NCI-H524 treated with DMSO at 0.1 percent for 48 hours (cell line): ENCODE measurements at places on chromosomes 5 and 9.

DNA sequence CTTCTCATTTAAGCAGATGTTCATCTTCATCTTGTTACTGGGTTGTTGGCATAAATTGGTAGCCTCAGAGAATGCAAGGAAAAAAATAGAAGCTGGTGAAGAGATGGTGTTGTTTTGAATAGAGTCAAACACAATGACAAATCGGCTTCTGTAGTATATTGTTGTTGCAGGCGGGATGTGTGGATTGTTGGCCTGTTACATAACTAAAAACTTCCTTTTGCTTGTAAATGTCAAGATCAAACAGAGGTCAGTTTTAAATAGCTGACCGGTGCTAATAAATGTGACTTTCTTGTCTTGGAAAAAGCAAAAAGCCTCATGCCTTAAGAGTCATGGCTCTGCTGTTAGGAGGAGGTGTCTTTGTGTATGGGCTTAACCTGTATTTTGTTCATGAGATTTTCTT lies 59.2 kb downstream of the CCDC192 start:
- DNase-seq = no peak

GRCh38 chr9:5764130-5764868 lies 68.6 kb downstream of the ERMP1 start:
- DNase-seq = no peak

- no peak for DNase-seq
These were observed 90.7 kb downstream of the PTCH1 start for GRCh38 chr9:95425910-95426551.

GRCh38 chr5:66247176-66247960 lies 103.3 kb downstream of the SREK1 start:
- no peak for DNase-seq

DNA sequence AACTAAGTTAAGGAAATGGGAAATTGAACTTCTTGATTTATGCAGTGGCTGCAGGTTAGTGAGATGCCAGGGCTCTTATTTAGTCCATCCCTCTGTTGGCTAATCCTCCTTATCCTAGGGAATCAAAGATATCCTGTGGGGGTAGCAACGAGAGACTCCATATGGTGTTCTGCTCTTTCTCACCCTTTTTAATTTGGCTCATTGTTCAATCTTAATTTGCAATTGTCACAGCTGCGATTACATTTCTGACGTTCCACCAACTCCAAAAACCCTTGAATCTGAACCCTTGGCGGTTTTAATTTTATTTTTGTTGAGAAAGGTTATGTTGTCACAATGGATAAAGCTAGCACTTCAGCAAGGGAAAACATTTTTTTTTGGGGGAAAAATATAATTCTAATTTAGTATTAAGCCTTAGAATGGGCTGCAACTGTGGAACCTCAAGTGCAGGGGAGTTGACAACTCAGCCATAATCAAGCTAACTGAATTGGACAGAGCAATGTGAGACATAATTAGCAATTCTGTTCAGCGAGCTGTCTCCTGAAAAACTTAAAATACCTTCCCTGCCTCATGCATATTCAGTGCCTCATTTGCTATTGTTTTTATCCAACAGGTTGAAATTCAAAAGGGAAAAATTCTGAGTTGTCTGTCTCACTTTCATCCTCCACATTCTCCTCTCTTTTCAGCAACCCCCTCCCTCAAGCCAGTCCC lies 91.3 kb downstream of the MAT2B start:
- DNase-seq = peak; percentile 65

- no peak for DNase-seq
These were observed 1.5 kb downstream of the VAV2 start for GRCh38 chr9:133990366-133991213.

DNA sequence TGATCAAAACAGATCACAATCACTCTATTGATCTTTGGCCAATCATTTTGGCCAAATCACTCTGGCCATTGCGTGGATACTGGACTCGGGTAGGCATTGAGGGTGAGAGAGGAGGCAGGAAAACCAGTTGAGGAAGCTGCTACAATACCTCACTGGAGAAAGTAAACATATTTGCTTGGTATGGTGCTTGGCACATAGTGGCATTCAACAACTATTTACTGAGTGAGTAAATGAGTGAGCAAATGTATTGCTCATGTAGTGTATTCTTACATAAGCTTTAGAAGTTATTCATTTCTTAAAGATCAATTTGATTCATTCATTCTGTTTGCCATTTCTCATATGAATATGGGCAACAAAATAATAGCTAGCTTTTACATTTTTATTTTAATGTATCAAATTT lies 4.0 kb upstream of the DEPDC1B start:
- no peak for DNase-seq

DNA sequence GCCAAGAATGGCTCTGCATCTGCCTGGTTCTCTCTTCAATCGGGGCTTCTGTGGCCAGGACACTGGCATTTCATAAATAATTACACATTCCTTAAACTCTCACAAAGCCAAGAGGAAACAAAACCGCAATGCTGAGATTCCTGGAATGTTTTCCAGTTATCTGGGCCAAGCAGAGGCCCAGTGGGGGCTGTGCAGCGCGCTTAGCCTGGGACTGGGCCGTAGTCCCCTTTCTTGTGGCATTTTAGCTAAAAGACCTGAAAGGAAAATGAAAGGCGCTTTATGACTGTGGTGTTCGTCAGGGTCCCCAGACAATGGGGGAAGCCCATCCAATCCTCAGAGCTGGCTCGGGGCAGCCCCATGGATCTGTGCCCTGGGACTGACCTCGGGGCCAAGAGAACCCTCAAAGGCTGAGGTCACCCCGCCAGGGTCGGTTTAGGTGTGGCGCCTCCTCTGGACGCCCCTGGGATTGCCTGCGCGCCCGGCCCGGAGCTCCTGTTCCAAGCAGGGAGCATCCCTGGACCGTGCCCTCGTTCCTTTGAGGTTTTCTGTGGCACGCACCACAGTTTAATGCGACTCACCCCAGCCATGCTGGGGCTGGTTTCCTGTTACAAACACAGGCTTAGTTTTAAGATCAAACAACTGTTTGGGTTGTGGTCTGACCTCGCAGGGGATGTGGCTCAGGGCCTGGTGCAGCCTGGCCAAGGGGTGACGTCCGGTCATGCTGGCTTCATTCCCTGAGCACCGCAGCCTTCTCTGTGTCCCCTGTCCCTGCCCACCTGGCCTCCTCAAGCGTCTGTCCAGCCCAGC lies 51.5 kb upstream of the NKD2 start:
- no peak for DNase-seq

DNA sequence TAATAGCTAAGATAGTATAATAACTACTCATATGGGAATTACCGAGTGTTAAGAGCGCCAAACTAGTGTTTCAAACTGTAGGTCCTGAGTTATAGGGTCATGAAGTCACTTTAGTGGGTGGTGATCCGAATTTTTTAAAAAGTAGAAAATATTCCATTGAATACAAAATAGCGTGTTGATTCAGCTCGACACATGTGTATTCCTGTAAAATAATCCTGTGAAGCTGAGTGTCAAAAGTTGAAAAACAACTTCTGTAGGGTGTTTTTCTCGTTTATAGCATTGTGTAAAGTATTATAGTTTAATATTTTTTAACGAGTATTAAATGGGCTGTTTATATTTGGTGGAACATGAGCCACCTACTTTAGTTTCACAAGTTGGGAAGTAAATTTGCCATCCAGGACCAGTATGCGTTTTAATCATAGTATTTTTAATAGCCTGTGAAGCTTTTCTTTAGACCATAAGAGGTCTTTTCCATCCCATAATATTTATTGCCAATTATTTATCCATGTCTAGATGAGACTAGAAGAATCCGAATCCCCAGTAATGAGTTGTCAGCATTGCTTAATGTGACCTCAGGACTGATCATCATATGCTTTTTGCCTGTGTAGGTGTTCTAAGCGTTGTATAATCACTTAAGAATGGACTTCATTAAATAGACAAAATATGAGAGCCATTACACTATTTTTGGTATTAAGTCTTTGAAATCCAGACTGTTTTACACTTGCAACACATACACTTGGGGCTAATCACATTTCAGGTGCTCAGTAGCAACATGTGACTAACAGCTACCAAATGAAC lies 84.1 kb downstream of the PTPDC1 start:
- no peak for DNase-seq
